ENCODE measurements at places on chromosomes 4 and X.

DNA sequence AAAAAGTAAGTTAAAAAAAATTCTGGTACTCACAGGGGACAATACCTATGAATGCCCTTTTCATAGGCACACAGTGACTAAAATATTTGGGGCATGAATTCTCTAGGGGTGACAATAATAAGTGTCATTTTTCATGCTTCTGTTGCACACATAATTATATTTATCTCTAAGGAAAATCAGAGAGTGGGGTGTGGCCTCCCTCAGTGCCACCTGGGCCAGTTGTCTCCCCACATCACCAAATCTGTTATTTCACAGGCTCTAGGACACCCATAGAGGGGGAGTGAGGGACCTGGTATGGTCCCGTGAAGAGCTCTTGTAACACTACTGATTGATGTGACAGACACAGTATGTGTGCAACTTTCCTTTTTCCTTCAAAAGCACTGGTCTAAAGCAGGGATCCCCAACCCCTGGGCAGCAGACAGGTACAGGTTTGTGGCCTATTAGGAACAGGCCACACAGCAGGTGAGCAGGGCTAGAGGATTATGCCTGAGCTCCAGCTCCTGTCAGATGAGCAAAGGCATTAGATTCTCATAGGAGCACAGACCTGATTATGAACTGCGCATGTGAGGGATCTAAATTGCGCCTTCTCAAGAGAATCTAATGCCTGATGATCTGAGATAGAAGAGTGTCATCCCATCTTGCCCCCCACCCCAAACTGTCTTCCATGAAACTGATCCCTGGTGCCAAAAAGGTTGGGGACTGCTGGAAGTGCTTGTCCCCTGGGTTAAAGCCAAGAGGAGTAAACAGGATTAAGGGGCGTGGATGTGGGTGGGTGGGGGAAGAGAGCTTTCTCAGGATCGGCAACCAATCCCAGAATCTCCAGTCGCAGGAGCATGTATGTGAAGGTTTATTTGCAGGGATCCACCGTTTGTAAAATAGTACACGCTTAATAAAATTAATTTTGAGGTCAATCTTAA lies 856 bp downstream of the SLC9B1 start:
- DNase-seq = no peak

DNA sequence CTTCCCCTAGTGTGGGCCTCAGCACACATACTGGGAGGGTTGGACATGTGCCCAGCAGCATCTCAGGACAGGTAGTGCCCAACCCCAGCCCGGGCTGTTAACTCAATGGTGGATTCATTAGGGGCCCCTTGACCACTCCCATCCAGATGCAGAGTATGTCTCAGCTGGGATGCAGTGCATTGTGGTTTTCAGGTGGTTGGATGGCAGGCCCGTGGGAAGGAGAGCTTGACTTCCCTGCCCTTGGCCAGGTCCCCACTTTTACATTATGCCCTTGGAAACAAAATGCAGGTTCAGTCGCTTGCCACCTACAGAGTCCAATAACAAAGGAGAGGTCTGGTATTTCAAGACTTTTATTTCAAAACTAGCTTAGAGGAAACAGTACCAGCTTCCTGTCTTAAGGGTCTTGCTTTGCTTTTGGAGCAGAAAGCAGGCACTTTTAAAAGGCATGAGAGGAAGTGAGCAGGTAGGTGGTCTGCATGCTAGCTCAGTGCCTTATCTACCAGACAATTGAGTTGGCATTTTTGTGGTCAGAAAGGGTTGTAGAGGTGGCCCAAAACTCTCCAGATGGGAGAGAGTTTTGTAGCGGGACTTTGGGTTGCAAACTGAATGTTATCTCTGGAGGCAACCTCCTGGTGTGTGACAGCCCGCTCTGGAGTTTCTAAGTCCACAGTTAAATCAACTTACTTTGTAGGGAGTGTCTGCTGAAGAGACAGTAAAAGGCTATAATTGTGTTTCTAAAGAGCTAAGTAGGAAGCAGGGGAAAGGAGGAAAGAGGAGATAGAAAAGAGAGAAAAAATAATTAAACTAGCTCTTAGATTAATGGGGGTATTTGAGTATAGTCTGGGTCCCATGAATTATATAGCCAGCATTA lies 171.0 kb downstream of the GALNTL6 start:
- no peak for DNase-seq

GRCh38 chr4:108160741-108161352 lies 7.9 kb downstream of the LEF1 start:
- DNase-seq = no peak

- DNase-seq = no peak
Observed at GRCh38 chrX:131588995-131589394, 45.1 kb downstream of the OR13H1 start.

DNA sequence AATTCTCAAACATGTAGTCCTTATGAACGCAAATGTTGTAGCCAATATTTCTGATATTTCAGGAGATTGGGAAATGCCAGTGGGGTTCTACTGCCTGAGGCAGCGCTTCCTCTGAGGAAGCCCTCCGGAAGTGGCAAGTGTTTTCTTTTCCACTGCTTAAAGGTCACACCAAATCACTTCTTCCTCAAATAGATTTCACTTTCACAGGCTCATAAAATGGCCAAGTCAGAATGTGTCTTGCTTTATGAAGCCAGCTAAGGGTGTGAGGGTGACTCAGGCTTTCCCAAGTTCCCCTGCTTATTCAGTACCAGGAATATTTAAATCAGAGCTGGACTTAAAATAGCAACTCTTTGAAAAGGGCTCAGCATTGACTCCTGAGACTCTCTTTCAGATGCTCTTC lies 514.2 kb upstream of the DIPK2B start:
- DNase-seq = no peak

GRCh38 chrX:120428309-120428708 lies 40.8 kb downstream of the LAMP2 start:
- DNase-seq = no peak

GRCh38 chrX:65932173-65933084 lies 107.5 kb downstream of the VSIG4 start:
- no peak for DNase-seq

DNA sequence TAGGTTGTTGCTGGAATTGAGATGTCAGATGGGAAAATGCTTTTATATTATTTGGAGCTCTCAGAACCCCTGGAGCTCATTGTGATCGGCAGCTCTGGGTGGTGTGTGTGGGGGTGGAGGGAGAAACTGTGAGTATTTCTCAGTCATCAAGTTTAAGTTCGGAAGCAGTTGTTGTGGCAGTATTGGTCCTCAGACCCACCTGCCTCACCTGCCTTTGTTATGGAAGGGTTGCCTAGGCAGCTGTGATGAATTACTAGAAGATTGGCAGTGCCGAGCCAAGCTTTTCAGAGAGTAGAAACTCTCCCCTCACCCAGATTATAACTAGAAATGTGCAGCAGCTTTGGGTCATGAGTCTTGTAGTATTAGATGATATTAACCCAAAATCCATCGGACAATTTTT lies 9.5 kb downstream of the IGSF1 start:
- DNase-seq = no peak

GRCh38 chr4:138485498-138485897 lies 243.3 kb upstream of the SLC7A11 start:
- no peak for DNase-seq

DNA sequence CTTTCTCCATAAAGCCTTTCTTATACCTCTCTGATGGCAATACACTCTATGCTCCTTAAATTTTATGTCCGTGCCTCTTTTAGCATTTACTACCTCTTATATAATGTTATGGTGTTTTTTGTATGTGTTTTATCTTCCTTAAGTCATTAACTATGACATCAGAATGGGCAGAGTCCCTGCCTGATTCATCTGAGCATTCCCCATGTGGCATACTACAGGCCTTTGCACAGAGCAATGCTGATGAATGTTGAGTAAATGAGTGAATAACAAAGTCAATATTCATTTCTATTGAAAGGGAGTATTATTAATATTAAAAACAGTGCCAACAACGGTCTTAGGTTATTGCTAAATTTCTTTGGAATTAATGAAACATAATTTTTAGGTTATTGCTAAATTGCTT lies 18.8 kb upstream of the RPS6KA3 start:
- DNase-seq = no peak

GRCh38 chr4:41509451-41509866 lies 28.5 kb upstream of the LIMCH1 start:
- DNase-seq = no peak

DNA sequence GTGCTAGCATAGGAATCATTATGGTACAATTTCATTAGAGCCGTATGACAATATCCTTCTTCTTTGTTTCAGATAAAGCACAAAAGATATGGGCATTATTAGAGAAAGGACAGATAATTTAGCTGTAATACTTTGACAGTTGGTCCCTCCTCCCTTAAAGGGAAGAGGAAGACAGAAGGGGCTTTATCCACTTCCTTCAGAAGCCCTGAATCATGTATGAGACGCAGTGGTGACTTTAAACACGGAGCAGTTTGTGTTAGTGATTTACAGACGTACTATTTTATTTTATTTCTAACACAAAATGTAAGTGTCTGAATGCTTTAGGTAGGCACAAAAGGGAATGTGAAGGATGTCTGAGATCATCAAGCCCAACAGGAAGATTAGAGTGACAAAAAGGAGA lies 467.7 kb downstream of the IL15 start:
- no peak for DNase-seq

DNA sequence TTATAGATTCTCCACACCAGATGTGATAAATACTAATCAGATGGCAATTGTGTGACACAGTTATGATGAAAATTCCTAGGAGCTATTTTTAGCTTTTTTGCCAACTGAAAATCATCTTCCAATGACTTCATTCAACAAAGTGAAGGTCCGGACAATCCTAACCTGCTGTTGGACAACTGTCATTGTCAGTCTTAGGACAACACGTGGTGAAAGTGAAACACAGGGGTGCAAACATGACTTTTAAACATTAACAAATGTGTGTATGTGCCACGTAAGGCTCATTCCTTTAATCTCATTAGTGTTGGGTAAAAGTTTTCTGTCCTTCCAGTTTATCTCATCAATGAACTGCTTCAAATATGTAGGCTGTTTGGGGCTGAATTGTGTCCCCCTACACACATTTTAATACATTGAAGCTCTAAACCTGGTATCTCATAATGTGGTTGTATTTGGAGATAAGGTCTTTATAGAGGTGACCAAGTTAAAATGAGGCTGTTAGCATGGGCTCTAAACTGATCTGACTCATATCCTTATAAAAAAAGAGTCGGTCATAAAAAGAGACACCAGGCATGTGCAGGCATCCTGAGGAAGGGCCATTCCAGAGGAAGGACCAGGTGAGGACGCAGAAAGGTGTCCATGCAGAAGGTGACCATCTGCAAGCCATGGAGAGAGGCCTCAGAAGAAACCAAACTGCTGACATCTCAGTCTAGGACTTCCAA lies 41.2 kb upstream of the SMAD1 start:
- no peak for DNase-seq

GRCh38 chr4:8215001-8215427 lies 15.9 kb downstream of the SH3TC1 start:
- DNase-seq = no peak

DNA sequence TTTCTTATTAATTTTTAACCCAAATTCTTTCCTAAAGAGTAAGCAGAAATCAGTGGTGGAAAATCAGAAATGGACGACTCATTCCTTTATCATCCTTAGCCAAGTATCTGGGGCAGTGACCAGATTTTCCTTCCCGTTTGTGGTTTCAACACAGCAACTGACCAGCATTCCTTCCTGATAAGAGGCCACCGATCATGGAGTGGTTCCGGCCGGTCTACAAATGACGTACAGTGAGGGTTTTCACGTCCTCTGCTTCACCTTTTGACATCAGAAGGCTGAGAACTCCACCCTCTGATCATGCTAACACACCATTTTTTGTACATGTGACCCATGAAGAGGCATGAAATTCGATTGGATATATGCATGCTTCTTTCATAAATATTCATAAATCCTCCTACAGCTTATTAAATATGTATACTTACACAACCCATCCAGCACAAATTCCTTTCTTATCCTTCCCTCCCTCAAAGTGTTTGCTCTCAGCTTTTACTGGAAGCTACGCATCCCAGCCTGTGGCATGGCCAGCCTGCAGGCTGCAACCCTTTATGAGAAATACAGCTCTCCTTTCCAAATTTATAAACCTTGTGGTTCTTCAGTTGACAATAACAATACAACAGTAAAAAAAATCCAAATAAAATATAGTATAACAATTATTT lies 173.0 kb upstream of the CASK start:
- no peak for DNase-seq

DNA sequence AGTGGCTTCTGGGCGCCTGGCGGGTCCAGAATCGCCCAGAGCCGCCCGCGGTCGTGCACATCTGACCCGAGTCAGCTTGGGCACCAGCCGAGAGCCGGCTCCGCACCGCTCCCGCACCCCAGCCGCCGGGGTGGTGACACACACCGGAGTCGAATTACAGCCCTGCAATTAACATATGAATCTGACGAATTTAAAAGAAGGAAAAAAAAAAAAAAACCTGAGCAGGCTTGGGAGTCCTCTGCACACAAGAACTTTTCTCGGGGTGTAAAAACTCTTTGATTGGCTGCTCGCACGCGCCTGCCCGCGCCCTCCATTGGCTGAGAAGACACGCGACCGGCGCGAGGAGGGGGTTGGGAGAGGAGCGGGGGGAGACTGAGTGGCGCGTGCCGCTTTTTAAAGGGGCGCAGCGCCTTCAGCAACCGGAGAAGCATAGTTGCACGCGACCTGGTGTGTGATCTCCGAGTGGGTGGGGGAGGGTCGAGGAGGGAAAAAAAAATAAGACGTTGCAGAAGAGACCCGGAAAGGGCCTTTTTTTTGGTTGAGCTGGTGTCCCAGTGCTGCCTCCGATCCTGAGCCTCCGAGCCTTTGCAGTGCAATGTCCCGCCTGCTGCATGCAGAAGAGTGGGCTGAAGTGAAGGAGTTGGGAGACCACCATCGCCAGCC lies at the start of gene ATOH1:
Gene ATOH1, plus strand, starts transcription at position 422 of the 663 bp plus-strand sequence. Its CDS starts 174 bp downstream, at position 596.
- DNase-seq = no peak

GRCh38 chrX:41923978-41924683 lies 777 bp upstream of the CASK start:
- no peak for DNase-seq

DNA sequence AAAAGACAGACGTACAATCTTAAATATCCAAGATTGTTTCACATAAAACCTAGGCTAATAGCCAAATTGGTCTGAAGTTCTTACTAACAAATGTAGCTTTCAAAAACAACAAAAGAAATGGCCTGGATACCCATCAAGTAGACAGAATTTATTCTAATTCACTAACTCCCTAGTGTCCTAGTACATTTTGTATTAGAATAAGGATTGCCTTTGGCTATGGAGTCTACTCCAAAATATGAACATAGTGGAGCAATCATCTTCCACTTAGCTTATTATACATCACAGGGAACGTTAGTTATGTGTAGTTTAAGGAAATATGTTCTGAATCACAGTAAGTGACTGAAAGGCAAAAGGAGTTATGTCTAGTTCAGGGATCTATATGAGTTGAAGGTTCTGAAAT lies 81.7 kb downstream of the MAPK10 start:
- no peak for DNase-seq

Measured in forelimb muscle (tissue), 1 donor.